ENCODE measurements at places on chromosomes 11 and 22.

GRCh38 chr22:43179146-43179910 is 7.6 kb downstream of the TTLL12 start:
- no peak for DNase-seq

GRCh38 chr11:417652-418342 is 3.0 kb upstream of the SIGIRR start:
- DNase-seq, result no peak

DNA sequence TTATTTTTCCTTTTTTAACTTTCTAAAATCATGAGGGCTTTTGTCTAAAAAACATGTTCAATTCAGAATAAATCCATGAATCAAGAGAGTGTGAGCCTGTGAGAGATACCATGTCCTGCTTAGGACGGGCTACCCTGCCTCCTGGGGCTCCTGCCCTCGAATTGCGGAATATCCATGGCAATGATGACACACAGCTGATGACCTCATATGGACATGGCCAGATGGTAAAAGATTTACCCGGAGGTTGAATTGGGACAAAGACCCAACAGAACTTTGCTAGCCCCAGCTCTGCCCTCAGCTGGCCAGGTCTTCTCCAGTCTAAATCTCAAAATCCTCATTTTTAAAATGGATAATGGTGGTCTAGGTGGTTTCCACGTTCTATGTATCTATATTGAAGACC is 538.1 kb upstream of the API5 start:
- peak; percentile 33 for DNase-seq

DNA sequence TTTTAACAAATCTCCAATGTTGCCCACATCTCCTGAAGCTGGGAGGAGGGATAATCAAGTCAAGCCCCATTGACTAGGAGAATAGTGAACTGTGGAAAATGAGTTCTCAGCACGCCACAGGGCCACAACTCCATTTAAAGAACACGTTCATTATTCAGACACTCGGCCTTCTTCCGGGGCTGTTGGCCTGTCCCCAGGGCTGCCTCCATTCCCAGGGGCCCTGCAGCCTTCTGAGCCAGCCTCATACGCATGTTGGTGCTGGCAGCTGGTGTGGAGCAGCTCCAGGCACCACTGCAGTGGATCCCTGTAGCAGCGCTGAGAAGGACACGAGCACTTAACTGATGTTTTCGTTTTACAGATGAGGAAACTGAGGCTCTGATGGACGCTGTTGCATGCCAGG is 87.5 kb upstream of the RCN1 start:
- no peak for DNase-seq

DNA sequence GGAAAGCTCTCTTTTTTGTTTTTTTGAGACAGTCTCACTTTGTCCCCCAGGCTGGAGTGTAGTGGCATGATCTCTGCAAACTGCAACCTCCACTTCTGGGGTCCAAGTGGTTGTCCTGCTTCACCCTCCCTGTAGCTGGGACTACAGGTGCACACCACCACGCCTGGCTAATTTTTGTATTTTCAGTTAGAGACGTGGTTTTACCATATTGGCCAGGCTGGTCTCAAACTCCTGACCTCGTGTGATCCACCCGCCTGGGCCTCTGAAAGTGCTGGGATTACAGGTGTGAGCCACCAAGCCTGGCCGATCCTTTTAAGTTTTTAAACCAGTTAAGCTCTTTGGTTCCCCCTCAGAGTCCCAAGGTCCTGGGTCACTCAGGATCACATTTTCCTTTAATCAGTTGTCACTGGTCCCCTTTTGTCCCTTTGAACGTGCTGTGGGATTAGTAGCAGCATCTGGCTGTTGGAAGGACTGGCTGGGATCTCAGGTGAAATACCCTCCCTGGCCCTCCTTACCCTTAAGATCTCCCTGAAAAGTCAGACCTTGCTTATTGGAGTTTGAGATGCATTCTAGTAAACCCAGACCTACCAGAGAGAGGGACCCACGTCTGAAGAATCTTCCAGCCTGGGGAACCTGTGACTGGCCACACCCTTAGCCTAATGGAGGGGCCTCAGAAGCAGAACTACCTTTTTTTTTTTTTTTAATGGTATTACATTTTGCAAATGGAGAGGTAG is 8.1 kb downstream of the MALAT1 start:
- peak; percentile 86 for DNase-seq

GRCh38 chr11:6414874-6415328 is 4.0 kb downstream of the APBB1 start:
- no peak for DNase-seq

DNA sequence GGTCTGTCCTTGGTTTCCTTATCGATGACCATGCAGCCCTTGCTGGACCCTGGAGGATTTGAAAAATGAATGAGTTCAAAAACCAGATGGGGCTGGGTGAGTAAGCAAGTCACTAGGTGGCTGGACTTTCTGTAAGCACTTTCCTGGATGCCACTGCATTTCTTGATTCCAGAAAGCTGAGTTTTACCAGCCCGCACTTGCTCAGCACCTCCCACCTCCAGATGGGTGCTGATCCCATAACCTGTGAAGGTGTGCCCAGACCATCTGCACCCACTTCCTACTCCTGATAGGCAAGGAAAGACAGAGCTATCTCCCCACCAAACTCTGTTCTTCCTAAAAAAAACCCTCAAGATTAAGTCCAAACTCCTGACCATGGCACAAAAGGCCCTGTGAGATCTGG is 21.1 kb downstream of the ASCC2 start:
- DNase-seq, result no peak

DNA sequence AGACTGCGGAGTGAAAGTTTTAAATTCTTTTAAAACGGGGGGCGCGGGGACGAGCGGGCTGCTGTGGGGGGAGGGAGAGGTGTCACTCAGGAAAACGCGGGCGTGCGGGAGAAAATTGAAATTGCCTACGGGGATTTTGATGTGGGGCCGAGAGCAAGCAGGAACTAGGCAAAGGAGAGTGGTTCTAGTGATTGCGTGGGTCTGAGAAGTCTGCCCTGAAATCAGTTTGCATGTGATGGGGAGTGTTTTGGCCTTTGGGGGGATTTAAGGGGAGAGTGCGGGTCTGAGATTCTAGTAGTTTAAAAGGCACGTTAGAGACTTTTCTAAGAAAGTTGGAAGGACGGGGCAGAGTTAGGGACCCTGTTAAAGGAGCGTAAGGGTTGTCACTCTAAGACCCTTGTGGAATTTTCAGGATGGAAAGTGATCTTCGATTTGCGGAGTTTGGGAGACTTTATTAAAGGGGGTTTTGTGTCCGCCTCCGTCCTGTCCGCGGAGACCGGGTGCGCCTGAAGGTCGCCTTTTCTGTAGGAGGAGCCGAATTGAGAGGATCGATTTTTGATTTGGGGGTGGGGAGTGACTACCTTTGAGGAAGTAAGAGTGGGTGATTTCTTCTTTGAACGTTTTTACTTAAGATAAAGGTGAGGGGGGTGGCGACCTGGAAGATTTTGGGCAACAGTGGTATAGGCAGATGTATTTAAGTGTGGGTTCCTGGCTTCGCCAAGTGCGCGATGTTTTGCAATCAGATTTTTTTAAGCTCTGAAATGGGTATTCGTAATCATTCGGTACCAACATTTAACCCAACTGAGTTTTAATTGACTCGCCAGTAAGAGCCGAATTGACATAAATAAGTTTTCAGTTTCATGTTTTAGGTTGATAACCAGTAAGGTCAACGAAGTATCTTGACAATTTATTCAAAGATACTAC is 1.1 kb downstream of the EED start:
- peak; percentile 26 for DNase-seq

DNA sequence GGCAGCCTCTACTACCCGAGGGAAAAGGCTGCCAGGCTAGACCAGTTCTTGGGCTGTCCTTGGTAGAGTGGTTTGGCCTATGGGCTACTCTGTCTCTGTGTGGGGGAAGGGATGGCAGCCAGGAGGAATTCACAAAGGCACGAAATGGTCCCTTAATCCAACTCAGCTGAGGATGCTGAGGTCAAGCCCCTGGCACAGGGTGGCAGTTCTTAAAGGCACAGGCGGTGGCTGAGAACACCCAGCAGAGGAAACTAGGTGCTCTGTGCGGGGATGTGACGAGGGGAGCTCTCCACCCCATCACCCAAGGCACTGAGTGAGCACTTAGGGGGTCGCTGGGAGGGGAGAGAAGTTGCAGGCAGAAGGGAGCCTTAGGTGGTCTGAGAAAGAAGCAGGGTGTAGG is at the start of gene MFRP:
Gene MFRP, minus strand, starts transcription at position 101 of the 400 bp plus-strand sequence. CDS start 192 bp downstream, outside the sequence.
- DNase-seq, result no peak

DNA sequence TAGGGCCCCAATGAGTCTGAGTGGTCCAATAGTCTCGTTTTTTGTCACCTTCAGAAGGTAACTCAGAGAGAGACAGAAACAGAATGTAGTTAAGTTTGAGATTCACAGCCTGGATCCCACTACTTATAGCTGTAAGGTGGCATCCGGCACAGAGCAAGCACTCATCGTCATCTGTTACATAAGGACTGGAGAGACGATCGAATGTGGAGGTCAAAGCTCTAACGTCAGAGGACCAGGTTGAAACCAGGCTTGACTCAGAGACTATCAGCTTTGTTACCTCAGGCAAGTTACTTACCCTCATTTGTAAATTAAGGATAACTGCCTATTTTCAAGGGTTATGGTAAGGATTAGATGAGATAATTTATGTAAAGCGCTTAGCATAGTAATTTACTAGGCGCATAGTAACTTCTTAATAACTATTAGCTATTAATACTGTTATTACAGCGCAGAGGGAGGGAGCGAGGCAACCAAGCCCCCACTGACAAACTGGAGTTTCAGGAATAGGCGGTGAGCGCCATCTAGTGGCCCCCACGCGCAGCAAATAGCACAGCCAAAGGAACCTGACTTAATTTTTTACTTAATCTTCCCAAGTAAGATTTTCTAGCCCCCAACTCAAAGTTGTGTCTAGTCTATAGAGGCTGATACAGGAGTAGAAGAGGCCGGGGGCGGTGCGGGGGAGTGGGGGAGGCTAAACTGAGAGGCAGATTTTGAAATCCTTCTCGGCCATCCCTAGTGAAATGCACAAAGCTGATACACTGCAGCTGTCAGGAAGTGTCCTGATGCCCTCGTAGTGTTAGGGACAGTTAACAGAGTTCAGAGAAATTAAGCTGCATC is 29.0 kb upstream of the API5 start:
- peak; percentile 36 for DNase-seq

- DNase-seq, result peak; percentile 49
These were observed 1491.9 kb downstream of the TBC1D22A start for GRCh38 chr22:48254311-48254873.

DNA sequence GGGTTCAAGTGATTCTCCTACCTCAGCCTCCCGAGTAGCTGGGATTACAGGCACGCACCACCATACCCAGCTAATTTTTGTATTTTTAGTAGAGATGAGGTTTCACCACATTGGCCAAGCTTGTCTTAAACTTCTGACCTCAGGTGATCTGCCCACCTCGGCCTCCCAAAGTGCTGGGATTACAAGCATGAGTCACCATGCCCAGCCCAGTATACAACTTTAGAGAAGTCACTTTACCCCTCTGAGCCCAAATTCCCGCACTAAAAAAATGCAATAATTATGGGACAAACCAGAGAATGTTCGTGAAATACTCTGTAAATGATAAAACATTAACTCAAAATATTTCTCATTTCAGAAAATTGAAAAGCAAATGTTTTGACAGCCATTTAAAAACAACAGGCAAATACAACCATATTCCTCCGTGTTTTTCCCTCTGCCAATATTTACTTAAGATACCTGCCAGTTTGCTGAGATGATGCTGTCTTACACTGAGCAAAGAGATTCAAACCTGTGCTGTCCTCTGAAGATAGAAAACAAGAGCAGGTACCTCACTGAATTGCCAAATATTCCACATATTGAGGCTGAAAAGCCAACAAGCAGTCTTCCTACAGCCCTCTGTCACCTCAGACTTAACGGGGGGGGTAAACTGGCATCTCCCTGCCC is 9.6 kb downstream of the PLEKHA7 start:
- DNase-seq, result no peak

DNA sequence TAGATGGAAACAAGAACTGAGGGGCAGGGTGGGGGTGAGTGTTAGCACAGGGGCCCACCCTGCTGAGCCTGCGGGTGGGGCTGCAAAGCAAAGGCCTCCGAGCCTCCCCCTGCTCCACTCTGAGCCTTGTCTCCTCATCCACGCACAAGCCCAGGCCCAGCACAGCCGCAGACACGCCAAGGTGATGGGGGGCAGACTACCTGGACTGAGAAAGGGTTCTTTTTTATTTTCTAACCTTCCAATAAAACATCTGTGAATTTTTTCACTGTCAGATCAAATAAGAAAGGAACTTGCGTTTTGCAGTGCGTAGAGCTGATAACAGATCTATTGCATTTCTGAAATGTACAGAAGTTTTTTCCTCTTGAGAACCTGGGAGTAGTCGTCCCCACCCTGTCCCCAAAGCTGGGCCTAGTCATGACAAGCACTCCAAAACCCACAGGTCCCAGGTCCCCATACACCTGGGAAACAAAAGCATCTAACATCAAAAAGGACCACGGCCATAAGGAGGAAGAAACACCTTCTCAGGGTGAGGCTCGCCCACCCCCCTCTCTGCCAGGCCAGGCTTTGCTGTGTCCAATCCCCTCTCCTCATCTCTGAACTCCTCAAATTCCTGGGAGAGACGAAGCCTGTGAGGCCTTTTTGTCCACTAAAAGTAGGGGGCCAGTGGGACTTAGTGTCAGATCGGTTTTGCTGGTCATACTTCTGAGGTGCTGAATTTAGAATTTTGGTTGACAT is 22.7 kb upstream of the CD5 start:
- no peak for DNase-seq

GRCh38 chr11:105005451-105005845 is 17.5 kb downstream of the CASP5 start:
- no peak for DNase-seq

DNA sequence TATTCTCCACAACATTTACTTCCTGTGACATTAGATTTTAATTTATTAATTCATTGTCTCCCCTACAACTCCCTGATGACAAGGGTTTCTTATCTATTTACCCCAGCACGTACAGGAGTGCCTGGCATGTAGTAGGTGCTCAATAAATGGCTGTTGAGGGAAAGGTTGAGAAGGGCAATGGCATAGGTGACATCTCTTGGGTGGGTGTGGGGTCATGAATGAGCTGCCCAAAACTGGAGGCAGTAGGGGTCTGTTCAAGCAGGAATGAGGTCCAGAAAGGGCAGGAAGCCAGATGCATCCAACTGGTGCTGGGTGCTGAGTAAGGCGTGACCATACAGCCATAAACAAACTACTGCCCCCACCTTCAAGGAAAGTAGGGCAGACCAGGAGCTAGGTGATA is 2.8 kb downstream of the VWCE start:
- no peak for DNase-seq

GRCh38 chr22:46826438-46827135 is 64.1 kb downstream of the TBC1D22A start:
- DNase-seq, result no peak

GRCh38 chr11:73995731-73996130 is 13.1 kb upstream of the UCP2 start:
- no peak for DNase-seq

GRCh38 chr11:2775626-2776350 is 76.0 kb upstream of the KCNQ1OT1 start:
- DNase-seq, result peak; percentile 5

Measured in WERI-Rb-1 (cell line).